ENCODE measurements at places on chromosomes 12 and 14.

DNA sequence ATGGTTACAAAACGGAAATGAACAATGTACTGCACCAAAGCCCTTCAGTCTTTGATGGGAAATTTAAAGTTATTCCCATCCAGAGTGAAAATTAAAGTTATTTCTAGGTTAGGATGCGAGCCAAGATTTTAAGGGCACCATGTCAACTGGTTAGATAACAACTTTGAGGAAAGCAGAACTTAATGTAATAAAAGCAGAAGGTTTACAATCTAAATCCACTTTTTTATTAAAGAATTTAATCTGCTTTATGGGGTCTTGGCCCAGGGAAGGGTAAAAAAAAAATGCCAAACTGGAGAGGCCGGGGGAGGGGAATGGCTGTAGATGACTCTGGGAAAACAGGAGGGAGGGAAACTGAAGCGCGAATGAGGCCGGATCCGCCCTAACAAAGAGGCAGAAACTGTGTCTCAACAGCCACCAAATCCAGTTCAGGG, 108.2 kb upstream of the ATF7IP start:
- DNase-seq = no peak

GRCh38 chr14:68088451-68088854, 268.9 kb downstream of the RAD51B start:
- DNase-seq = no peak

DNA sequence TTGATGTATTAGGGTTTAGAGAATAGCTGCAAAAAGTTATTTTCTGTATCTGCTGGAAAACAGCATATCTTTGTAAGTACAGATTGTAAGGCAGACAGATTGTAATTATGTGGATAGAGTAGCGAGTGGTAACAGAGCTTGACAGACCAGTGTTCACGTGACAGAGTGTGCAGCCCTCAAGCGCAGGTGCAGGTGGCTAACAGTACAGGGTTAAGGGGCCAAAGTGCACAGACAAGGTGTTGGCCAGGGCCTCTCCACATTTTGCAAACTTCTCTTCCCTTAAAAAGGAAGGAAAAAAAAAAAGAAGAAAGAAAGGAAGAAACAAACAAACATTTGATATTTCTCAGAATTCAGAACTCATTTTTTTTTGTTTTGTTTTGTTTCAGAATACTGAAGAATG, 25.2 kb upstream of the KLHL42 start:
- no peak for DNase-seq

DNA sequence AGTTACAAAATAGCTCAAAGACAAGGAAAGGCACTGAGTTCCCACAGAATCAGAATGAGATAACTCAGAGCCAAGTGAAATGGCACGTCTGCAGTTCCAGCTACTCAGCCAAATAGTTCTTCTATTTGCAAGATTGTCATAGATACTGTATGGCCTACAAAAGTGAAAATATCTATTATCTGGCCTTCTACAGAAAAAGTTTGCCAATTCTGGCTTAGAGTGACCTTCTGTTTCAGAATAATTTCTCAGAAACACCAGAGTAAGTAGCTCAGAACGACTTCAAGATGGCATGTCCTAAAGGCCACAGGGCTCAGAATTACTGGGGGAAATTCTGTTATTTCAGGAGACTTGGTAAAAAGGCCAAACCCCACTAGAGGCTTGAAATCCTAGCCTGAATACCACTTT, 10.7 kb upstream of the RTRAF start:
- no peak for DNase-seq

DNA sequence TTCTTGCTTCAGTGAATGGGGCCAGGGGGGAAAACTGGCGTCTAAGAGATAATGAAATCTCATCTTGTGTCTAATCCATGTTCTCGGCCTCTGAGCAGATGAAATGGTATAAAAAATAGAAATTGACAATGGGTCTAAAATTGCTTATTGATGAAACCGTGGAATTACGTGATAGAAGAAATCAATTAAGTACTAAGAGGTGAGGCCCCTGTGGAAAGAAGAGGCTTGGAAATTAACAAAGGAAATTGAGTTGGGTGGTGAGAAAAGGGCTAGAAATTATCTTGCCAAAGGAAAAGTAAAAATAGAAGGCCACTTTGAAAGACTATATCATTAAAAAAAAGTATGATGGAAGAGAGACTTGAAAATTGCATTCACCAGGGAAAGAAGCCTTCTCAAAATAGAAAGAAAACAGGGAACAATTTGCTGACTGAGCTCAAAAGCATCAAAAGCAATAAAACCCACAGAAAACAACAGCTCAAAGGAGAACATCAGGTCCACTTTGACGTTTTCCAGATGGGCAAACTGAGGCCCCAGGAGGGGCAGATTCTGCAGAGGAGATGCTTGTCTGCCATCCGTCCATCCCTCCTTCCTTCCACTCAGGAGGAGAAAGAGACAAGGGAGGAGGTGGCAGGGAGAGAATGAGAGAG, 226.1 kb upstream of the RTL1 start:
- DNase-seq = no peak

GRCh38 chr12:22467190-22467589, 77.2 kb downstream of the C2CD5 start:
- no peak for DNase-seq

- DNase-seq = no peak
These were observed 170.8 kb upstream of the RASSF8 start for GRCh38 chr12:25787701-25788100.

Measured in GM20000 (cell line).